ENCODE measurements at places on chromosomes 5 and 9.

DNA sequence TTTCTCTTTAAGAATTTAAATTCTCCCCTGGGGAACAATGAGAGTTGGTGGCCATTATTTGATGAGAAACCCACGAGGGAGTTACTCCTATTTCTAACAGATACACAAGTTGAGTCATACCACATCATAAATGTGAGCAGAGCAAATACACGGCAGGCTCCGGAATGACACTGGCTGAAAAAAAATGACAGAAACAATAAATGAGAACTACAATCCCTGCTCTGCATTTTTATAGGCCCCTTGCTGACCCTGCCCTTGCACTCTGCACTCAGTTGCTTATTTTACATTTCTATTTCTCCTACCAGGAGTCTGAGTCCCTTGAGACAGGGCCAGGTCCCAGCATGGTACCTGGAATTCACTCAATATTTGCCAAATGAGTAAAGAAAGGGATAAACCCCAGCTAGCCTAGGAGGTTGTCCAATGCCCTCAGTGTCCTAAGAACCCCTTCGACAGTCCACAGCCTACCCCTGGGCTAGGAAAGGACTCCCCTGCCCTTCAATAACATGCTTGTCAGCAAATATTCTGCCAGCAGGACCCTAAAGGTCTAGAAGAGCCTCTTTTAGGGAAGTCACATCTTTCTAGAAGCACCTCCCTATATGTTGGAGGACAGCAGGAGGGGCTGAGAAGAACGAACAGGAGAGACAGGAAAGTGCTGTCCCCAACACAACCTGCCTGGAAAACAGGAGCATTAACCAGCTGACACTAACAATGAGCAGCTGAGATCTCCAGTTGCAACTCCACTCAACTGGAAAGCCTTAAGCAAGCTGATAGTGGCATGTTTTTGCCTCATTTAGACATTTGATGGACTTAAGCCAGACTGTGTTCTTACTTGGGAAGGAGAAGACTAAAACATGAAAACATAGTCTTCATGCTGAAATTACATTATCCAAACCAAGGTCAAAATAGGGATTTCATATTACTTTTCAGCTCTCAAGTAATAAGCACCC lies 191.2 kb downstream of the ACTL7B start:
- DNase-seq: no peak

DNA sequence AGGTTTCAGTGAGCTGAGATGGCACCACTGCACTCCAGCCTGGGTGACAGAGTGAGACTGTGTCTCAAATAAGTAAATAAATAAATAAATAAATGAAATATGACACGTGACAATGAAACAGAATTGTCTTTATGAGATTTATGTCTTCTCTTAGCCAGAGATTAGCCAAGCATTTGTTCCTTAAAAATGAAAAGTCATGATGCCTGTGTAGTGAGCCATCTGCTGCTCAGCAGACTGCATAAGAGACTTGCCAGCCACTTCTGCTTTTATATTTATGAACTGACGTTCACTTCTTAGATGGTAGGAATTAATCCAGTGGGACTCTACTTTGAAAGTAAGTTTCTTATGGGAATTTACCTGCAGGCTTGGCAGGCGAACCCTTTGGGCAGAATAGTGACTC lies 227.4 kb downstream of the NR3C1 start:
- DNase-seq: no peak

GRCh38 chr5:116576053-116576713 lies 1.6 kb upstream of the SEMA6A start:
- peak; percentile 72 for DNase-seq

DNA sequence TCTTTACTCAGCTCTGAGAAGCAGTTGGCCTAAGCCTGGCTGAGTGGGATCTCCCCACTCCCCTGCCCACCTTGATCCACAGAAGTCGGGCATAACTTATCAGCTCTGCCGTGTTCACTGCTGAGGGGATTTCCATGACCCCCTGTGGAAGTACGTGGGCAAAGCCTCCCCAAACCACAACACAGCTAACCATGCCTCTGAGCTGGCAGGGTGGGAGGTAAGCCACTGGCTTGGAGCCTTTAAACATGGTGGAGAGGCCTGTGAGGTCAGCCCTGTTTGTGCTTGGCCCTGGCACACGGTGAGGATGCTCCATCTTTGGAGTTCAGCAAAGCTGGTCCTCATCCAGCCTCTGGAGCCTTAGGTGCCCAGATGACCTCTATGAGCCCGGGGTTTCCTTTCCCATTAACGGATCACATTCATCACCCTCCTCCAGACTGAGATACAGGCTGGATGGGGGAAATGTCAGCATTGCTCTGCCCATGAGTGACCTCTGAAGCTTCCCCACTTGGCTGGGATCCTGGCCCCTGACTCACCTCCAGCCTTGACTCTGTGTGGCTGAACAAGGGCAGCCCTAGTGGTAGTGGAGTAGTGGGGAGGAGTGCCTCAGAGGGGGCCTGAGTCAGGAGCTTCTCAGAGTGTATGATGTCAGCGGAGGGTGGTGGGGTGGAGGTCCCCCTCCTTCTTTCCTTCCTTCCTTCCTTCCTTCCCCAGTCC lies 6.2 kb downstream of the PDLIM4 start:
- DNase-seq: no peak

GRCh38 chr9:19481121-19481870 lies 72.5 kb downstream of the ACER2 start:
- no peak for DNase-seq

- DNase-seq: no peak
These were observed 30.2 kb upstream of the CDKN2B start for GRCh38 chr9:22039258-22039657.

GRCh38 chr5:66870708-66871107 lies 274.5 kb downstream of the MAST4 start:
- DNase-seq: no peak

DNA sequence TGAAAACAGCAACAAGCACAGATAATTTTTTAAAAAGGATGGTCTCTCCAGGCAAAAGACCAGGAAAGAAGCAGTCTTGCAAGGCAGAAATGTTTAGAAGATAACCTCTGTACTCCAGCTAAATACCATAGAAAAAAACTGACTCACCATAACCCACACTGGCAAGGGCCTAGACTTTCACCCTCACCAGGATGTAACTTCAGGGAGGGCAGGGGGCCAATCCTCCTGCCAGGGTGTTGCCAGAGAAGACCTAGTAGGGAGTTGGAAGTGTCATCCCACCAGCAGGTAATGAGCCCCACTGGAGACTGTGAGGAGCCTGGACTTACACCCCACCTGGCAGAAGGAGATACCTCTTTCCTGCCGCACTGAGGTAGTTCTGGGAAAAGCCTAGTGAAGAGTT lies 97.6 kb downstream of the PRELID2 start:
- DNase-seq: no peak

DNA sequence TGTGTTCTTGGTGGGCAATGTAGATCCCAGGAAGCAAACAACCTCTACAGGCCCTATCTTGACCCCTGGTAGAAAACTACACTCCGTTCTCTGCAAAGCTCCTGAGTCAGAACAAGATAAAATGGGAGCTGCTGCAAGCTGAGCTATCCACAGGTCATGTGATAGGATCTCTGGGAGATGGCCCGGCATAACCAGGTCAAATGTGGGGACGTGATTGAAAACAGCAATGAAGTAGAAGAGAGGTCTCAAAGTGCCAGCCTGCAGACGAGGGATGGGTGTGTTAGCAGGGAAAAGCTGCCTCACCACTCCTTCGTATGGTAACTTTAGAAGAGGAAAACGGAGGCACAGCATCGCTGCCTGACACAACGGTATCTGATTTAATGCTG lies 25.0 kb downstream of the NRG2 start:
- no peak for DNase-seq

DNA sequence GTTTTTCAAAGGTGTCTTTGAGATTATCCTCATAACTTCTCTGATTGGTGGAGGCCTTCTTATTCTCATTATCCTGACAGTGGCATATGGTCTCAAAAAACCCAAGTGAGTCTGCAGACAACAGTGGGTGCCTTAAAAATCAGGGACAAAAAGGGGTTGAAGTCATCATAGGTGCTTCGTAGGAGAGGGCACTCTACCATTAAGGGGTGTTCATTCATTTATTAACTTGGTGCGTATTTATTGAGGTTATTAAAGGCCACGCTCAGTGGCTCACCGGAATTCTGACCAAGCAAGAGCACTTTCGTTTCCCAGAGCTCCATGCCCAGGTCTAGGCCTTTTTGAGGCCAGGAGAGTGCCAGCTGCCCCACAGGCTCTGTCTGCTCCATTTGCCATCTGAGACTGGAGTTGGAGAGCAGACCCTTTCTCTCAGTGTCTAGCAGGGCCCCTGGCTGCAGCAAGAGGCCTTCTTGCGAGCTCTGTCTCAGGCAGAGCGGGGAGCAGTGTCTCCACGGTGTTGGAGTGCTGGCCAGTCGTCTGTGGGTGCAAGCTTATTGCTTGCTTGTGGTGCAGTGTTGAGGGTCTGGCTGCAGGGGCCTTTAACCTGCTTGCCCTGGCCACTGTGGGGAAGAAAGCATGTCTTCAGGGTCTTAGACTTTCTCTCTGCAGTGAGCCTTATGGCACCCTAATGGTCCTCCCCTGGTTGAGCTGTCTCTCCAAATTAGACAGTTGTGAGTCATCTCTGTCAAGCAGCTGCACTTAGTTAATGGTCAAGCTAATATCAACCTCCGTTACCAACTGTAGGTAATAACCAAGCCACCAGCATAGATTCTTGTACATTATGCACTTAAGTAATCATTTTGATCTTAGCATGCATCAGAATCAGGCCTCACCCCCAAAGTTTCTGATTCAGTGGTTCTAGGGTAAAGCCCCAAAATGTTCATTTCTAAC lies 62.6 kb downstream of the IL31RA start:
- DNase-seq: no peak

DNA sequence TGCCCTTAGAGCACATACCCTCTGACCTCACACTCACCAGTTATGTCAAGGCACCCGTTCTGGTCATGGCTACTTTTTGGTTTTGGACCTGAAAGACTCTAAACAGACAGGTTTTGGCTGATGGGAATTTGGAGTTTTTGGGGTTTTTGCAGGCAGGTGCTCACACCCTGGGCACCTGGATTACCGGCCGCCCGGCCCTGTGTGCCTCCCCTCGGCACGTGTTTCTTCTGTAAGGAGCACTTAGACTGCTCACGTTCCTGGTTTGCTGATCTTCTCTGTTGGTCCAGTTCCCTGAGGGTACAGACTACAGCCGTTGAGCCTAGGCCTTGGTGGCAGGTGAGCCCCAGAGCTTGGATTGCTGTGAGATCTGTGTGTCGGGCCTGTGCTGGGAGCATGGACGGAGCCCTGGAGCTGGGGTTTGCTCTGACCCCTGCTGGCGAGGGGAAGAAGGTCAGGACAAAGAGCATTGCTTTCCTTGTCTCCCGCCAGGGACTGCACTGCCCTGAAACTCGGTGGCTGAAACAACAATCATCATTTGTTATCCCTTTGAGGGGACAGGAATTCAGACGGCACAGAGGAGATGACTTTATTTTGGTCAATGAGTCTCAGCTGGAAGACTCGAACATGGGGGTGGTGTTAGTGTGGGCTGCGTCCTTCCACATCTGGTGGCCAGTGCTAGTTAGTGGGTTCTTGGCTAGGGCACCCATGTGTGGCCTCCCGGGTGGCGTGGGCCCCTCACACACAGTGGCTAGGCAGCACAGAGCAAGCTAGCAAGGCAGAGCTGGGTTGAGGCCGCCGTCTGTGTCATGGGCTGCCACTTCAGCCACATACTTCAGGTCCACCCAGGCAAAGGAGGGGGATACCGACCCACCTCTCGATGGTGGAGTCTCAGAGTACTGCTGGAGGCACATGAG lies 76.4 kb downstream of the EHMT1 start:
- DNase-seq: peak; percentile 67

DNA sequence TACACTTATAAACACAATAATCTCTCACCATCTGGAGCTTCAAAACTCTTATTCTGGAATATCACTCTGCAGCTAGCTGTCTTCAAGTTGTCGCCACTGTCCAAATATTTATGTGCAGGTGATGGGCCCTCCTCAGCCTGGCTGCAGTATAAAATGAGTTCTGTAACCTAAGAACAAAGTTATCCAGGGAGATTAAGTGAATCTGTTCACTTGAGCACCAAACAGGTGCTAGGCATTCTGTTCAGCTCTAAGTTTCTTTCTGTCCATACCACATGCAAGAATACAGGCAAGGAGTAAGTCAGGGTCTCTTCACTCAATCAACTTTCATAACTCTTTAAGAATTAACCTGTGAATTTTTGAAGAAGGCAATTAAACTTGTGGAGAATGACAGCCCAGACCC lies 344.1 kb downstream of the PLK2 start:
- no peak for DNase-seq

DNA sequence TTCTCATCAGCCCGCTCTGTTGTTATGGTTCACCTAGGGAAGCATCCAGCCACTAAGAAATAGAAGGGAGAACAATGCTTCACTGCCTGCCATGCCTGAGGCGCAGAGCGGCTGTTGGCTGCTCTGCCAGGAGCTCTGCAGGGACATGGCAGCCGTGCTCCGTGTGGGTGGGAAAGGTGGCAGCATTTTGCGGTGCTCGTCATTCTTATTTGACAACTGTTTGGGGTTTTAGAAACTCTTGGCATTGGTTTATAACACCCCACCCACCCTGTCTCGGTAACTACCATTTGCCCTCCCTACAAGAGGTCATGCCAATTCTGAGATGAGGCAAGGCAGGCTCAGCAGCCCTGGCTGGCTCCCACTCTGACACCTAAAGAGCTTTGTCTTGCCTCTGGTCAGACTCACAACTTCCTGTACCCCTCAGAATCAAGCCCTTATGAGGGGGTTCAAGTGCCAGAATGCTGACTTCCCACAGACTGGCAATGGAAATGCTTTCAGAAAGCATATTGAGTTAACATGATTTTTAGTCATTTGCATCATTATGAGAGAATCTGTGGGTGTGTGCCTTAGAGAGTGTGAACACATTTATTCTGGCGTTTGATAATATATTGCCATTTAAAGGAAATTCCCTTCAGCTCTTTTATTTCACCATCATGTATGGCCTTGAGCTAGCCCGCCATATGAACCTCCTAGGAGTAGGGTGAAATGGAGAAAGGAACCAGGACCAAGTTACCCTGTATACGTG lies 288.0 kb upstream of the ANKRD55 start:
- no peak for DNase-seq

DNA sequence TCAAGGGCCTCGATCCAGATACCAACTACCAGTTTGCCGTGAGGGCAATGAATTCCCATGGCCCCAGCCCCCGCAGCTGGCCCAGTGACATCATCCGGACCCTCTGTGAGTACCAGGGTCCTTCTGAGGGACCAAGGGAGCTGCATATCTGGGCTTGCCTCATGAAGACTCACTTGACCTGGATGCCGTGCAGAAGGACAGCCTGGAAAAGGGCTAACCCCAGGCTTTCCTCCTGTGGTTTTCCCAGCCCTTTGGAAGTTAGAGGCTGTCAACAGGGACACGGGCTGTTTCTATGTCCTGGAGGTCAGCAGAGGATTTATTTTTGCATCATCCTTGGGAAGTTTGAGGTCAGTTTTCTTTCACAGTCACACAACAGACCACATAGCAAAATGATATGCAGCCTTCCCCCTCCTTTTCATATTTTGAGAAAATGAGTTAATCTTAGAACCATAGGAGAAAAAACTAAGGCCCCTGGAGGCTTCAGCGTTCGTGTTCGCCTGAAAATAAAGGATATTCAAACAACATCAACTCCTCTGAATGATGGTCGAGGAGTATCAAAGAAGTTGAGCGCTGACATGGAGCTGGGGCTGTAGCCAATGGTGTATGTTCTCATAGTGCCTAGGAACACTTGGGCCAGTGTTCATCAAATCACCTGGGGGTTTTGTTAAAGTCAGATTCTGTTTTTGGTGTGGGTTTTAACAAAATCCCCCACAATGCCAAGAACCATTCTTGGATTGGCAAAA lies 112.2 kb downstream of the EGFLAM start:
- DNase-seq: no peak

Measured in pancreas (tissue), 10 donors.